AG04449 (cell line): ENCODE measurements at places on chromosomes 2 and 18.

DNA sequence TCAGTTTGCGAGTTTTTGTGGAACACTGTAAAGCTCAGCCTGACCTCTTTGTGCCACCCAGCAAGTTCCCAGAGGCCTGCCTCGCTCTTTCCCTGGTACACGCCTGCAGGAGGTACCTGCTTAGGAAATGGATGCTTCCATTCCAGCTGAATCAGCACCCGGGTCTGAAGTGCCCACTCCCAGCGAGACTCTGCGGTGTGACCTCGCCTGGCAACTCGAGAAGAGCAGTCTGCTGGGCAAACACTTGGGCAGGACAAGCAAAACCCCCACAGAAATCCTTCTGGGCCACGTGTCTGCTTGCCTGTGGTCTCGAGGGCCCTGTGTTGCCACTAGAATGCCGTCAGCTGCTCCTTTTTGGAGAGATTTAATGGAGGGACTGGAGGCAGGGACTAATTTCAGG is 127.6 kb downstream of the MAPK4 start:
- no peak for DNase-seq

DNA sequence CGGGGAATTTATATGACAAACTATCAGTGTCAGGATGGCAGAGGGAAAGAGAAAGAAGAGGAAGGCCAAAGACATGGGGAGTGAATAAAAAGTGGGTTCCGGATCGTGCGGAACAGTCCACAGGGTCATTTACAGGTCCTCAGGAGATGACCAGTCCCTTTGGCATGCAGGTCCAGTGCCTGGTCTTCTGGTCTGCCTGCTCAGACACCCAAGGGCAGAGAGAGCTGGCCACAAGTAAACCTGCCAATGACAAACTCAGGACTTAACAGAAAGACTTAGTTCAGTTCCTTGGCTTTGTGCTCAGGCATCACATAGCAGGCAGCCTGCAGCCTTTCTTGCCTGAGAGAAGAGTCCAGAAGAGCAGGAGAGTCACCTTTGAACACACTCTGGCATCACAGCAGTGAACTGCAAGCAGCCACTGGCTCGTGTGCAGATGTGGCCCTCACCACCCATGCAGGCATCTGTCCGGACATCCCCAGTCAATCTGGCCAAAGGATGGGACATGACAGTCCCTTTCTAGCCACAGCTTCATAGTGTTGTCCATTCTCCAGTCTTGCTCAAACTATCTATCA is 14.0 kb downstream of the TMEM127 start:
- peak; percentile 74 for DNase-seq

- no peak for DNase-seq
Measured at GRCh38 chr2:203022751-203023150, 8.1 kb downstream of the NBEAL1 start.

DNA sequence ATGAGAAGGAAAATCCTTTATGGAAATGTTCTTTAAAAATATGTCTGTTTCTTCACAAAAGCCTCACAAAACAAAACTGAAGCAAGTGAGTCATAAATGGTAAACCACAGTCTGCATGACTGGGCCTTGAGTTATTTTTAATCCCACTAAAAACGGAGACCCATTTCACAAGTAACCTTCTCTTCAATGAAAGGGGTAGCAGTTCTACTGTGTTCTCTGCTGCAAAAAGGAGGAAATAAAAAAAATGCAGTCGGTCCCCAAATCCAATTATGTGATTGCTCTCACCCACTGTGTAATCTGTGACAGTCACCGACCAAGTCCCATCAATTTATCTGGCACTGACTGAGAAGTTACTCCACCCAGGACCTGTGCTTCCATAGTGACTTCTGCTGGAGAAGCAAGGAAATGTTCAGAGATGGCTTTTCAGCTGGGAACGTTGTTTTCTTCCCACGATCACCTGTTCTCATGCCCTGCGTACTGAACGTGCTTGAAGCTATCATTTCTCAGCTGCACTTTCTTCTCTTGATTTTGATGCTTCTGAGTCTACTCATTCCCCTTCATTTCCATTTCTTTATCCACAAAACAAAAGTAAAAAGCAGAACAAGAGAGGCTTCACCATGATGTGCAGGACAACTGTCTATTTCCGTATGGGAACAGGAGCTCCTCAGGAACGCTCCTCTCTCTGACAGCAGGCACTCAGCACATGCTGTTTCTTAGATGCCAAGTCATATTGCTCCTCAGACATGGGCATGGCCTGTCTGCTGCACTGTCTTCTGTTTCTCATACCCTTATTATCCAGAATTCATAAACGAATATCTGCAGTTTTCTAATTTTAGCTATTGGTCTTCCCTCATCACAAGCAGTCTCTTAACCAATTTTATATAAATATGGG is 80.0 kb upstream of the TMEM200C start:
- DNase-seq = peak; percentile 38

- no peak for DNase-seq
Measured at GRCh38 chr18:9017905-9018227, 84.6 kb upstream of the NDUFV2 start.

DNA sequence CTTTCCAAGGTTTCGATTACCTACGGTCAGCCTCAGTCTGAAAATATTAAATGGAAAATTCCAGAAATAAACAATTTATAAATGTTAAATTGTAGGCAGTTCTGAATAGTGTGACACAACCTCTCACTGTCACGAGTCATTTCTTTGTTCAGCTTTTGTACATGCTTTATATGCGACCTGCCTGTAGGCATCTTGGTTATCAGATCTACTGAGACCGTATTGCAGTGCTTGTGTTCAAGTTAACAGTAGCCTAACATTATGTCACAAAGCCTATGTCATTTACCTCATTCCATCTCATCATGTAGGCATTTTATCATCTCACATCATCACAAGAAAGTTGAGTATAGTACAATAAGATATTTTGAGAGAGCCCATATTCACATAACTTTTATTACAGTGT is 77.3 kb downstream of the LYPD6B start:
- no peak for DNase-seq

GRCh38 chr2:3170792-3171455 is 206.7 kb downstream of the EIPR1 start:
- no peak for DNase-seq

DNA sequence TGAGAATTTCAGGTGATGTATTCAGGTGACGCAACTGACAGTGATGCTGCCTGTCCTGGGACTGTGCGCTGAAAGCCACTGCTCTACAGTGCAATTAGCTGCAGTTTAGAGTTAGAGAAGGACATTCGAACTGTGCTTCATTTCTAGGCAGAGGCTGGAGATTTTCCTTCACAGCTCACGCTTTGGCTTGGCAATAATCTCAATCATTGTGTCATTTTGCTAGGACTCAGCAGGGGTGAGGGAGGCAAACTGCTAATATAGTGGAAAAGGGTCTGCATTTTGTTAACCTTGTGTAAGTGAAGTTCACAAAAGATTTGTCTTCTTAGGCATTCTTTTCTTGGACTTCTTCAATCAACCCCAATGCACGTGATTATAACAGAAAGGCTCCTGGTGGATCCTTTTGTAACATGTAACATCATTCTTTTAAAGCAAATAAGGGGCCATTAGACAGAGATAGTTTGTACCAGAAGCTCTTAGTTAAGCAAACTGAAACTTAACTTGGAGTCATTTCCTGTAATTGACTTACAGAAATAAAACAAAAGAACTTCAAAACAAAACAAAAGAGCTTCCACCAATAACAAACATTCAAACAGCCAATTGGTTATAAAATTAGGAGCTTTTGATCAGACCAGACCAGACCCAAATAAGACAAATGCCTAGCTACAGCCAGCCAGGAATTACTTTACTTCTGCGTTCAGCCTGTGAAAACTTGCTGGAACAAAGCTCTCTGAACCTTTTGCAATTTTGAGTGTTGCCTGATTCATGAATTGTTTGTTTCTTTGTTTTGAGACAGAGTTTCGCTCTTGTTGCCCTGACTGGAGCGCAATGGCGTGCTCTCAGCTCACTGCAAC is 1376.3 kb upstream of the CELF4 start:
- DNase-seq = no peak

GRCh38 chr2:157336137-157337010 is 10.8 kb upstream of the ERMN start:
- no peak for DNase-seq

DNA sequence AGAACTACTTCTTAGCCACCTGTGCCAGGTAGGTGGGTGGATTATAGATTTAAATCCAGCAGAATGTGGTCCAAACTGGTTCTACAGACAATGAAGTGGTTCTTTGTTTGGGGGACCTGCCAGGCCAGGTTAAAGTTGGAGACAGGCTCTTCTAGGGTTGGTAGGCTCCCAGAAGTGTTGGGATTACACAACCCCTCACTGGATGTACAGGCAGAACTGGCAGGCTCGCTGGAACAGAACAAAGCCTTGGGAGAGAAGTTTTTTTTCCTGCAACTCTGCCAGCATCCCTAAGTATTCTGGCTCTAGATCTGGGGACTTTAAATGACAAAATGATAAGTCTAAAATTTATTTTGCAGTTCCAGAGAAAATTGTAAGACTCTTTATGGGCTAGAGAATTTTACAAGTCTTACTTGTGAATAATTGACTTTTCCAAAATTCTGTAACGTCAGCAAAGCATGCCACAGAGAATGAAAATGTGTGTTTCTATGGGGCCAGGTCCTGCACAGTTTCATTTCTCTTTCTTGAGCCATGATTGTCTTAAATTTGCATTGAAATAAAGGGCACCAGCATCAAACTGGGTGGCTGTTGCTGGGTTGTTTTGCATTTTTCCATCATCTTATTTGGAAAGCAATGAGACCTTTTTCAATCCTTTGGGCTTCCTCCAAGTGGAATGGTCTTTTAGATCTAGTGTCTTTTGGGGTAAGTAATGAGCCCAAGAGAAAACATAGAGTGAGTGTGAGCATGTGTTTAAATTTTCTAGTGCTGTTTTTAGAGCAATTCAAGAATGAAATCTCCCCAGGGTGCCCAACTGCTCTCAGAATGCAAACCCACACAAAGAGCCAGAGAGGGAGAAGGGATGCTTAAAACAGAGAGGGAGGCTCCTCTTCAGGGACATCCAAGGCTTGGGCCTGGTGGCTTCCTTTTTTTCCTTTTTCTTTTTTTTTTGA is 32.4 kb upstream of the ATL2 start:
- no peak for DNase-seq

GRCh38 chr2:129802290-129802689 is 177.2 kb upstream of the RAB6C start:
- DNase-seq = no peak

DNA sequence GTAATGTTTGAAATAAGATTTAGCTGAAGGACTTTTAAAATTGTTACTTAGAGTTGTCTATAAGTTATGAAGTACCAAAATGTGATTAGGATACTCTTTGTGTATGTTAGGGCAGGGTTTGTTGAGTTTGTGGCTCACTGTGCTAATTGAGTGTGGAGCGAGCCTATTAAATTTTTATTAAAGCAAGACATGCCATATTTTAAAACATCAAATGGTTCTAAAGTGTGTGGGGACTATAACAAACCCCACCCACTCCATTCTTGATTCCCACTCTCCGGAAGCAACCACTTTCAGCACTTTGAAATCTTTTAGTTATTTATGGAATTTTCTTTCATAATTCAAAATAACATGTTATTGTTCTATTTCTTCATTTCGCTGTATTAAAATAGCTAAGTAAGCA is 1.8 kb downstream of the HNMT start:
- no peak for DNase-seq

DNA sequence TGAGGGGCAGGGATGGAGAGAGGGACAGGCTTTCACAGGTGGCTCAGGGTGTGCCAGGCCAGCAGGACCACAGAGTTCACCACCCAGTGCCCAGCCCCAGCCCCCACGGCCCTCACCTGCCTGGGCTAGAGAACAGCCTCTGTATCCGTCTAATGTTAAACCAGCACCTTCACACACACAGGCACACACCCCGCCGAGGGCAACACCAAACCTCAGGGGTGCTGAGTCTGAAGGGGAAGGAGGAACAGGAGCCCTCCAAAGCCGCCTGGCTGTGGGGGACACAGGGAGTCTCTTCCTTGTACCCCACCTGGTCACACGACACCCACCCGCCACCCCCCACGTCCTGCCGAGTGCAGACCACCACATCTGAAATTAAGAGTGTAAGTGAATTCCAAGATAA is 205.8 kb upstream of the SALL3 start:
- DNase-seq = no peak

GRCh38 chr2:82795446-82795845 is 1663.6 kb downstream of the SUCLG1 start:
- DNase-seq = no peak

GRCh38 chr18:57585421-57585820 is 1.1 kb downstream of the FECH start:
- no peak for DNase-seq

GRCh38 chr18:23950644-23951043 is 63.9 kb upstream of the TTC39C start:
- no peak for DNase-seq

DNA sequence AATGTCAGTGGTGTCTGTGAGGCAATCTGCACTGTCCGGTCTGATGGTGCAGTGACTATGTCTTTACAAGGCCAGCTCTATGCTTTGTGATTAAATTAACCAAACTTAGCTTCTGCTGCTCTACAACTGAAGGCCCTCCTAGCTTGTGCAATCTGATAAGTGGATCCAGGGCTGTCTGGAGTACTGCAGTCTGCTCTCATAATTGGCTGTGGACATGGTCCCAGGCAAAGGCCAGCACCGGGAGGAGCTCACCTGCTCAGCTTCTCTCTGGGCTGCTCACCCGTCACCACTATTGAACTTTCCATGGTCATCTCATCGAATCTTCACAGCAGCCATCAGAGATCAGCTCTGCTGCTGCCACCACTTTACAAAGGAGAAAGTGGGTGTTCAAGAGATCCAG is 13.0 kb upstream of the APCDD1 start:
- no peak for DNase-seq

DNA sequence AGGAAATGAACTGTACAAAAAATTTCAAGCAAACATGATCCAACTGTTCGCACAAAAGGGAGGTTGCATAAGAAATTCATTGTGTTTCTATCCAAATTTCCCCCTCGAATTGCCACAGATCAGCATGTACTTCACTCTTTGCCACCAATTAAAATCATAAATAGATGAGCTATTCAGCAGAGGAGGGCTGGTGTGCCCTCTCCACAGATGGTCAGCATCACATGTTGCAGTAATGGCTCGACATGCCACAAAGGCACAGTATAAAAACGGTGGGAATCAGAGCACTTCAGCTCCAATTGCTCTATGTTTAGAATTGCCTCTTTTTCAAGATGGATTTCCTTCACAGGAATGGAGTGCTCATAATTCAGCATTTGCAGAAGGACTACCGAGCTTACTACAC is at the start of gene G6PC2:
TSS of gene G6PC2 (plus strand) at position 289 of the 400 bp plus-strand sequence. CDS start at position 330, 41 bp downstream.
- DNase-seq = no peak

- no peak for DNase-seq
Measured at GRCh38 chr2:9970200-9971044, 18.9 kb downstream of the GRHL1 start.

DNA sequence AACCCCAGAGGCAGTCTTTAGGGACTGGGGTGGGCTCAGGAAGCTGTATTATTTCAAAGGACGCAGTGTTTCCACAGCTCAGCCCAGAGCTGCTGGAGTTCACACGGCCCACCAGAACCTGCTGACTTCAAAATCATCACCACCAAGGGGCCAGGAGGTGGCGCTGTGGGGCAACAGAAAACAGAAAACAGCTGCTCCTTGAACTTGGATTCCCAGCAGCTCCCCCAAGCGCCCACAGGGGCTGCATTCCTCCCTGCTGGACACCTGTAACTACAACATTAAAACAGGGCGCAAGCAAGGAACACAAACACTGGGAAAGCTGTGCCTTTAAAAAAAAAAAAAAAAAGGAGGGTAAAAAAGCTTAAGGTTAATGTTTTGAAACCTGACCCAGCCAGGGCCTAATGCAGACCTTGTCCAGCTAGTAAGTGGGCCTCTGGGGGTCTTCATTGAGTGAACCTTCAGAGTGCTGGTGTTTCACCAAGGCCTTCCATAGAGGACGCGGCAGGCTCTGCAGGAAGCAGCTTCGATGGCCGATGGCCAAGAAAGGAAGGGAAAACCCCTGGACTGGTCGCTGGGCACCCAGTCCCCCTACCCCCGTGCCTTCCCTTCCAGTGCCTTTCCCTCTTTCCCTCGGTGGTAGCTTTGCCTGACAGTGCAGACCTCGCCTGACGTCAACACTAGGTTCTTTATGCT is 25.9 kb downstream of the MLPH start:
- no peak for DNase-seq
